Daoy (cell line): ENCODE measurements at places on chromosomes 3 and 15. TPM values are rescaled to one million over a fixed set of nuclear protein-coding genes. Genes with fewer than 3 reads are reported as not detected.

Gene ABHD6
- total RNA-seq, result 5.1 and 6.2 TPM in 2 replicates

Gene GOLGA8J
- not detected in 2 replicates for total RNA-seq

Gene IL17RD
- total RNA-seq, result 0.46 and 0.71 TPM in 2 replicates

Gene CPB1
- not detected in 2 replicates for total RNA-seq

Gene NOX5
- total RNA-seq, result not detected in 2 replicates

Gene TMEM158
- total RNA-seq, result 3.6 and 4.9 TPM in 2 replicates

Gene AHSG
- not detected in 2 replicates for total RNA-seq

Gene ECE2
- not detected in 2 replicates for total RNA-seq

Gene GREM1
- 34.4 and 35.3 TPM in 2 replicates for total RNA-seq

GRCh38 chr3:65706776-65707568 lies 331.7 kb downstream of the MAGI1 start:
- no peak for DNase-seq

DNA sequence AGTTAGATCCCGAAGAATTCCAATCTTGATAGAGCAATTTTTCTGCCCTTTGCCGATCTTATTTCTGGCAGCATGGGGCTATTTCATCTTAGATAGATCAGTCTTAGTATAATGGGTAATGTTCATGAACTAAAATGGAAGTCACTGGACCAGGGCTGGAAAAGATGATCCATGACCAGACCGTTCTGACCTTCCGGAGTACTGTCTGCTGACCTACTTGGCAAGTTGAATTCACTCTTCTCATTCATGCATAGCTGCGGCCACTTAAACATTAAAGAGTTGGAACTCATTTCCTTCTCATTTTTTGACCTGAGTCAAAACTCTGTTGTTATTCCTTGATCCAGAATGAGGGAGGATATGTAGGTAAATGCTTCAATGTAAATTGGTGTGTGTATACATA lies 32.5 kb downstream of the GMNC start:
- no peak for DNase-seq

DNA sequence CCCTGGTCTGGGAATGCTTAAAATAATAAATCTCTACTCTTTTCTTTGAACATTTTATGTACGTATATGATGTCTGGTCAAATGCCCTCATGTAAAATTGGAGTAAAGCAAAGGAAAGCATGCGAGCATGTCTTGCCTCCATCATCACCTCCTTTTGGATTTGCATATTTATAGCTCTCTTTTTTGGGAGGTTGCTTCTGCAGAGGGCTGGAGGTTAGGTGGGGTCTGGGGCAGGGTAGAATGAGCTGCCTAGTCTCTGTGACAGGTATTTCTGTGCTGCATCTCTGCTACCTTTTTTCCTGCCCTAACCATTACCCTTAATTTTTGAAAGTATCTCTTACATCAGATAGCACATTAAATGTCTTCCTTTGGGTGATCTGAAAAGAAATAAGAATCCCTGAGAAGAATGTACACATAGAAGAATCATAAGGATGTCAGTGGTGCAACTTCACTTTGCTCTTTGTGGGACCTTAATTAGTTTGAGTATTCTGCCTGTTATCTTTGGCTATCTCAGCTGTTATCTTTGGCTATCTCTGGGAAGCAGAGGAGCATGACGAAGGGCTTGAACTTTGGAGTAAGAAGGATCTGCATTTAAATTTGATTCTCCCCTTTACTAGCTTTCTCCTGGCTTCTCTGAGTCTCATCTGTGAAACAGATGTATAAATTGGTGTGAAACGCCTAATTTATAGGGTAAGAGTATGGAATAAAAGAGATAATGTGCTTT lies 40.2 kb downstream of the PPM1L start:
- DNase-seq, result no peak

DNA sequence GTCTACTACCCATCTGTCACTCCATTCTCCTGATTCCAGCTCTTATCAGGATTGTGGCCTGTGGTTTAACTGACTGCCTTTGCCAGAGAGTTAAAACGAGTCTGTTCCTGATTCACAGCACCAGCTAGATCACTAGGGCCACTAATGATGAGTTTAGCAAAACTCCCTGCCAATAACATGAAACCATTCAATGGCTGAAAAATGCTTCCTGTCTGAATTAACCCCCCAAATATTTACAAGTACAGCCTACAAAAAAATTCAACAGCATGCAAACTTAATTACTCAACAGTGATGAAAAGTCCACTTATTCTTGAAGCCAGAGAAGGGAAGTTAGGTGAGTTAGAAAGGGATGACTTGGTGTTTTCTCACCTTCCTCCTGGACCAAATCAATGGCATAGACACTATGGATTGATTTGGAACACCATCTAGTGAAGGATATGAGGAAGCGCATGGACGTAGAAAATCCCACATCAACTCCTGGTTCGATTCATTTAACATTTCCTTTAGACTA lies 141.4 kb downstream of the TGFBR2 start:
- DNase-seq, result peak; percentile 57

DNA sequence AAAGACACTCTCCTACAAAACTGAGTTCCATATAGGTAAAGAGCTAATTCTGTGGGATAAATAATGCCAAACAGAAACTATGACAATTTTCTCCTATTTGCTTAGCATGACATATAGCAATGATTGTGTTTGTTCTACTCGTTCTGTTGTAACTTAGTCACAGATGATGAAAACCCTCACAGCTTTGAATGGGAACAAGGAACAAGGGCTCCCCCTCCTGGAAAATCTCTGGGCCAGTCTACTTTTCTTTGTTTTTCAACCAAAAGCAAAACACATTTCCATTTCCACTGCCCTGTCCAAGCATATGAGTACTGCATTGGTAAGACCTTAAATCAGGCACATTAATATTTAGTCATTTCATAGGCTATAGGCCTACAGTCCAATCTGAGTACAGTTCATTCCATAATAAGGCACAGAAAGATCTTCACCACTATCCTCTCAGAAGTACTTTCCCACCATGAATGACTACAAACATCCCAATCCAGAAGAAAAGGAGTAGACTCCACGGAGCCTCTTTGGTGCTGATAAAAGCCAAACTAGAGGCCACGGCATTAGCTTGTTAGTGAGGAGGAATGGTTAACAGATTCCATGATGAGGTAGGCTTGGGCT lies 67.1 kb downstream of the ATP8B4 start:
- DNase-seq, result peak; percentile 17

DNA sequence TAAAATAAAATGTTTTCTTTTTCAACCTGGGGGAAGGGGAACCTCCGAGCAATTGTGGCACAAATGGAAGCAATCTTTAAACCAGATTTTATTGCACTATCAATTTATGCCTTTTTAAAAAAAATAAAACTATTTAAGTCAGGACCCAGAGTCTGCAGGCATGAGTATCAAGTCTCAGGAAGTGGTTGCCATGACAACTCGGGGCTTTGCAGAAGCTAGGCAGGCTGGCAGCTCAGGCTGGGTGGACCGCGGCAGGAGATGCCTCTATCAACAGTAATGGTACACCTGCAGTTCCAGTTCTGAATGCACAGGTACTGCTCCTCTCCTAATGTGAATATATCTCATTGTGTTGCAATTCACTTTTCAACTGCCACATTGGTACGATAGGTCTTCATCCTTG lies 447.7 kb downstream of the GABRG3 start:
- no peak for DNase-seq

DNA sequence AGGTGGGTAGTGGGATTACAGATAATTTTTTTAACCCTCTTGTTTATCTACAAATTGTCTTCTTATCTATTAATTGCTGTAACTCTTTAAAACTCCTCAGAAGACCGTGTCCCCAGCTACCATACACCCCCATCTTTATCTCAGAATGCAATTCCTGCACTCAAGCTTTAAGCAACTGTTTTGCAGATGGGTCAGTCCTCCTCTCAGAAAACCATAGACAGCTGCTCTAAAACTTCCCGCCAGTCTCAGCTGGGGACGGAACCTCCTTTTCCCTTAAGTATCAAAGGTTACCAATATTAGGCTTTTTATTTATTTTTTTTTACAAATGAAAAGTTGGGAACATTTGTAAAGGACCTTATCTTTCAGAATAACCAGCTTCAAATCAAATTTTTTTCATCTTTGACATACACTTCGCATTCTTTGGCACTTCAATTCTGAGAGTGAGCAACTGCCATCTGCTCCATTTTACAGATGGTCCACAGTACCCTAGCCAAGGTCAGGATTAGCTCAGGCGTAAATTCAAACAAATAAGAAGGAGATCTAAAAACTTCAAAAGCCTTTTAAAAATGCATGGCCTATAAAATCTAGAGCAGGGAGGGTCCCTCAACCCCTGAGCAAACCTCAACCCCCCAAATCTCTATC lies 1.3 kb downstream of the GATM start:
- DNase-seq, result no peak

DNA sequence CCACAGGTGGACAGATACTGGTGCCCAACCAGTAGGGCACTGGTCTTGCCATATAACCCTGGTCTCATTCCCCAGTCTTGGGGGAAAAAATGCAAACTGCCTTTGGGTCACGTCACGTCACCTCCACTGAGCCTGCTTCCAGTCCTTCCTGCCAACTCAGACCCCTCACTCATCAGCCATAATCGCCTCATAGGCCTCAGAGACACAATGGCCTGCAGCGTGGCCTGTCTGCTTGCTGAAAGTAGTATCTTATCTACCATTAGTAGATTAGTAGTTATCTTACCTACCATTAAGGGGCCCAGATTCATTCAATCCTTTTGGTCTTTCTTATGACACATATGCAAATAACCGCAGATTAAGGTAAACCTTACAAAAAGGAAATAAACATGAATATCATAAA lies 93.8 kb downstream of the FAM174B start:
- no peak for DNase-seq

GRCh38 chr3:123523023-123523412 lies 61.8 kb downstream of the HACD2 start:
- DNase-seq, result no peak

- DNase-seq, result no peak
These were observed 28.5 kb downstream of the THBS1 start for GRCh38 chr15:39609166-39609916.

- DNase-seq, result peak; percentile 30
These were observed 32.0 kb downstream of the AP4E1 start for GRCh38 chr15:50940506-50940905.

- no peak for DNase-seq
These were observed 235.6 kb downstream of the CLSTN2 start for GRCh38 chr3:140170612-140171011.

DNA sequence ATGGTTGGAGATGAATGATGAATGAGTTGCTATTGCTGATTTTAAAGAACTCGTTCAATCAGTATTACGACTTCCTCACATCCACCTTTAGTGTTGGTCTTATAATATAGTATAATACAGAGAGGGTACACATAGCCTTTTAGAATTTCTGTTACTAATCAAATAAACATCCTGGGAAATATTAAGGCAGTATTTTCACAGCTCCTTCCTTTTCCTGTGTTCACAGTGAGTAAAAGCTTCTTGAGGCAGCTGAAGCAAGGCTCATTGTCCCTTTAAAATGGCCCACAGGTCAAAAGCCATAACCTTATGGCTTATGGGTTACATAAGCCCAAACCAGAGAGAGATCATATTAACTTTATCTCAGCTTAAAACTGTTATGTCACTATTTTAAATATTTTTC lies 1.3 kb upstream of the BTLA start:
- DNase-seq, result no peak

DNA sequence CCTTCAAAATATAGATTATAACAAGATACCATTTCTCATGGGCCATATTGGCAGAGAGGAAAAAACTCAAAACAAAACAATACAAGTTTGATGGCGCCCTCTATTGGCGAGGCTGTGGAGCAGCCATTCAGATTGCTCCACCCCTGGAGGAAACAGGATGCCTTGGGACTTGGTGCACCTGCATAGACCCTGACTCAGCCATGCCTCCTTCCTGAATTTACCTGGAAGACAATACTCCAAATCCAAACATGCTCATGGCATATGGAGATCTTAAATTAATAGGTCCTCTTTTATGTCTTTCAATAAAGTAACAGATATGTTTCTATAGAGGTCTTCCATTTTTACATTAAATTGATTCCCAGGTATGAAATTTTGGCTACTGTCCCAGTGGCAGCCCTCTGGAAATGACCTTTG lies 90.0 kb downstream of the APBA2 start:
- DNase-seq, result peak; percentile 55

- DNase-seq, result no peak
These were observed 255.8 kb downstream of the FAM43A start for GRCh38 chr3:194941360-194941955.

GRCh38 chr3:145817870-145818483 lies 343.0 kb downstream of the PLOD2 start:
- DNase-seq, result no peak

GRCh38 chr3:172257648-172258400 lies 190.4 kb downstream of the GHSR start:
- DNase-seq, result no peak

- DNase-seq, result peak; percentile 77
These were observed 36.6 kb upstream of the UBL7 start for GRCh38 chr15:74497584-74497983.
